Dorsolateral prefrontal cortex (tissue), 122 donors: ENCODE measurements at places on chromosomes 2 and 18.
A peak's percentile ranks its signal among the peaks of the same experiment; 100 is the strongest.

DNA sequence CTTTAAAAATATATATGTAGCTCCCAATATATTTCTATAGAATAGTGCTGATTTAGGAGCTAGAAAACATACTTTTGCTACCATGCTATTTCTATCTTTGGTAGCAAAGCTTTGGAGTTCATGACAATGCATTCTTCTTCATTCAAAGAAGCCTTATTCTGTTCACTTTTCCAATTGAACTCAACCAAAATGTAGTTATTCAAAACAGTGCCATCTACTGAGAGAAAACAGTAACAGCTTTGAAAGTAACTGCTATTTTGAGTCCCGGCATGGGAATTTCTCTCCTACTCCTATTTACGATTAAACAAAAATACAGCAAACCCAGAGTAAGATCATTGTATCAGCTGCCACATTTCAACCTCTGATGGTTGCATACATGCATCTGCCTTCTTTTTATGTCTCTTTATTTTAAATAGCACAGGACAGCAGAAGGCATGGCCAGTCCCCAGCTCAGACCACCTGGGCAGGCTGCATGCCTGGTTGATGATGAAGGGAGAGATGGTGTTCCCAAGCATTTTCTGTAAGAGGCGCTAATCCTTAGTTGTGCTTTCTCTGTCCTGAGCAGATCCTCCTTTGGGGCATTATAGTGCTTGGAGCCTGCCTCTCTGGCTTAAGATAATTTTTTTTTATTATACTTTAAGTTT lies 69.7 kb upstream of the SULT1C3 start:
- DNase-seq = no peak

GRCh38 chr2:208025814-208026184 lies 472 bp upstream of the PLEKHM3 start:
- peak; percentile 53 for DNase-seq

DNA sequence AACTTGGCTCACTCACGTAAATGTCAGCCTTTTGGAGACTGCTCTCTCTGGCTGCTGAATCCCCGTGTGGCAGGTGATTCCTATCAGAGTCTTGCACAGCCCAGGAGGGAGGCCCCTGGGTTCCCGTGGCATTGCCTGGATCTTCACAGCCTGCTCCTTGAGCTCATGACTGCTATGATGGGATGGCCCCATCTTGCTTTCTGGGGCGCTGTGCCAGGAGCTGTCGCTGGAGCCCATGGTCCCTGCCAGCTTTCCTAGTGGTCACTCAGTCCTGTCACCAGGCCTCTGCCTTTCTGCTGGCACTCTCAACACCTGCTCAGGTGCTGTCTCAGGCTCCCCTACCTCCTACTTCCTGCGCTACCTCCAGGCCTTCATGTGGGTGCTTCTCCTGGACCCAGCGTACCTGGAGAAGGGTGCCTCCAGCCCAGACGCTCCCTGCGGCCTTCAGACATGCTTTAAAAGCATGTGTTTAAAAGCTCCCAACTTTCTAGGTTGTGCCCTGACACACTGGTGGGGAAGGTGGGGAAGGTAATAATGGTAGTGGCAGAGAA lies 110.1 kb downstream of the MCFD2 start:
- no peak for DNase-seq

DNA sequence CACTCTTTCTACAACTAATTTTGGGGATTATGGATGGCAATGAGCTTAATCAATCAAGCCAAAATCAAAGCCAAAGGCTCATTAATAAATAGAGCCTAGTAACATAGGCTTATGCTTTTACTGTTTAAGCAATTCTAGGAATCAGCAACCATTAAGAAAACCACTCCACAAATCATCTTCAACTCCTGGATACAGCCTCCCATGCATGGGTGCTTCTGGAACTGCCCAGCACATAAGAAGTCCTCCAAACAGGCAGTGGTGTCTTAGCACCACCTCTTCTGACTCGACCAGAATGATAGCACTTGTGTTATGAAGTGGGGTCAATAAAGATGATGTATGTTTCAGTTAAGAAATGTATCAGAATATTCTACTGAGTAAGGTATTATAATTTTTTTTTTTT lies 104.4 kb upstream of the SERPINE2 start:
- no peak for DNase-seq

GRCh38 chr18:74774486-74774885 lies 176.8 kb downstream of the ZNF407 start:
- DNase-seq = no peak

DNA sequence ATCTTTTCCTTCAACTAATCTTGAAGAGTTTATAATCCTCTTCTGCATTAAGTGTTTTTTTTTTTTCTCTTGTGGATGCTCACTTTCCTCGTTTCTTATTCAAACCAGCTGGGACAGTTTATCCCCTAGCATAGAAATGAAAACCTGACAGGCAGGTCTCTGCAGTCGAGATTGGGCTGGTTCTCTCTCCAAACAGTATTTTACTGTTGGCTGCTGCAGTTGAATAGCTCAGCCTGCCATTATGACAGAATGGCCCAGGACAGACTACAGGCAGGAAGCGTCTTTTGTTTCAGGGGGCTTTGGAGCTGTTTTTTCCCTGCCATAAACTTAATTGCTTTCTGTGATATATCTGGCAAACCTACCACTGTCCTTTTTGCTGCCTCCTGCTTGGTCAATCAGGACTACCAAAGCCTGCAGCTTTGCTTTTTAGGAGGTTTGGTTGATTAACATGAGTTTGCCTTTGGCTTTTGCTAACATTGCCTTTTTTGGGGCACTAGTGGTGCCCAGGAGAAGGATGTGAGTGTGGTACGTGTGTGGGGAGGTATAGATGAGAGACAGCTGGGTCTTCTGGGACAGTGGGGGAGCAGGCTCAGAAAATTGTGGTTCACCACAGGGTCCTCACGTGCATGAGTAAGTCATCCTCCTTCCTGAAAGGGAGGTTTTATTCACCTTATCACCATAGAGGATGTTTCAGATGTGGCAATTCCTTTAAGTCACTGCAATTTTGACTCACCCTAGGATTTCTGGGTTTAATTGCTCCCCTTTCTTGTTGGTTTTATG lies 128.7 kb downstream of the LYPD6B start:
- DNase-seq = no peak

DNA sequence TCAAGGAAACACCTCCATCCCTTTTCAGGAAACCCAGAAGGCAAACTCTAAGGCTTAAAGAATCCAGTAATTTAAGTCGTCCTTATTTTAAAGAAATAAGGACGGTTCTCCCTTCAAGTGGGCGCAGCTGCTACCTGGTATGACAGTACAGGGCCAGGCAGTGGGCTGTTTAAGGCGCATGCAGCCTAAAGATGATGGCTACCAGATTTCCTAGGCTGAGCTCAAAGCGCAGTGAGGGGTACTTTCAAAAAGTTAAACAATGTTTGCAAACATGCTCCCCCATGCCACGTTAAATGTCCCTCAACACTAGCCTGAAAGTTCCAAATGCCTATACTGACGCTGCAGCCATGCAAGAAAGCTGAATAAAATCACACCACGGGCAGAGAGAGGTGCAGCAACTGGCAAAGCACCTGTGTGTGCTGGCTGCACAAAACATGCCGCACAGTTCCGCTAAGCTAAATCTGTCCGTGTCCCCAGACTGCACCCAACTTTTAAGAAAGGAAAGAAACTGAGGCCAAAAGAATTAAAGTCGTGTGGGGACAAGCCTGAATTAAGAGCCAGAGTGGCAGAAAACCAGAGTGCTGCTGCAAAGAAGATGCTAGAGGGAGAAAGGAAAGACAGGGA lies 583 bp downstream of the HIBCH start:
- no peak for DNase-seq

- DNase-seq = no peak
Measured at GRCh38 chr2:206031162-206031784, 54.7 kb downstream of the INO80D start.
